ENCODE measurements at places on chromosomes 6 and 20. TPM values are rescaled to one million over a fixed set of nuclear protein-coding genes. Genes with fewer than 3 reads are reported as not detected.

The DNAH8 gene
- 0.03 TPM for total RNA-seq

The EPB41L1 gene
- 38.6 TPM for total RNA-seq

The TFAP2C gene
- 0.39 TPM for total RNA-seq

The EDN3 gene
- not detected for total RNA-seq

The SIM1 gene
- 0.10 TPM for total RNA-seq

The MATN4 gene
- total RNA-seq: 0.42 TPM

The EPPIN gene
- total RNA-seq: not detected

All from aorta (tissue), 5 donors.